Hematopoietic multipotent progenitor cell treated with erythropoietin and hydrocortisone succinate and interleukin-3 and kit ligand, for 4 days (in vitro differentiated cells): ENCODE measurements at places on chromosomes 11 and 22.

DNA sequence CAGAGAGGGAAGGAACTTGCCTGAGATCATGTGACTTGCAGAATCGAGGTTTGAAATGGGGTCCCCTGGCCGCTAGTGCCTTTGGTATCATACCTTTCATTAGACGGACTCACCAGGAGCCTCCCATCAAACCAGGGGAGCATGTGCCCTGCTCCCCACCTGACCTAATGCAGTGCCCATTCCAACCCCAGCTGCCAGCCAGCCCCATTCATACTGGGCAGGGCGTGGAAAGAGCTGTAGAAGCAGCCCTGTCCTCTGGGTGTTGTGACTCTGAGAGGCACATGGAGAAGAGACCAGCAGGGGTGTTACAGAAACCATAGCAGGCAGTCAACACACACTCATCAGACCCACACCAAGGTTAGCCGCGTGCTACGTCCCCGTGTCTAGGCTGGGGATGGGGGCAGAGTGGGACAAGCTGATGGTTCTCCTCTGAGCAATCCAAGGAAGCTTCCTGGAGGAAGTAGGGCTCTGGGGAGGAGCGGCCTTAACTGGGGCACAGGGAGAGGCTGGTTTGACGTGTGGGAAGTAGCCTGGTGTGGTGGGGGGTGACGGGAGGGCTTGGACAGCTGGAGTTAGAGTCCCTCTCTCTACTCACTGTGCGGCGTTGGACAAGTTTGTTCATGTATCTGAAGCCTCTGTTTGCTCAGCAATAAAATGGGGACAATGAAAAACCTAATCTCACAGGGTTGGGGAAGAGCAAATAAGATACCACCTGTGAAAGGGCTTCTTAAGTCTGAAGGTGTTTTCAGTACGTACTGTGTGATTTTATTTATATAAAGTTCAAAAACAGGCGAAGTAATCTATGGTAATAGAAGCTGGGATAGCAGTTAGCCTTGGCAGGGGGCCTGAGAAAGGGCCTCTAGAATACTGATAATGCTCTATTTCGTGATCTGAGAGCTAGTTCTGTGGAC is 14.0 kb downstream of the GRIK4 start:
- no peak for DNase-seq

DNA sequence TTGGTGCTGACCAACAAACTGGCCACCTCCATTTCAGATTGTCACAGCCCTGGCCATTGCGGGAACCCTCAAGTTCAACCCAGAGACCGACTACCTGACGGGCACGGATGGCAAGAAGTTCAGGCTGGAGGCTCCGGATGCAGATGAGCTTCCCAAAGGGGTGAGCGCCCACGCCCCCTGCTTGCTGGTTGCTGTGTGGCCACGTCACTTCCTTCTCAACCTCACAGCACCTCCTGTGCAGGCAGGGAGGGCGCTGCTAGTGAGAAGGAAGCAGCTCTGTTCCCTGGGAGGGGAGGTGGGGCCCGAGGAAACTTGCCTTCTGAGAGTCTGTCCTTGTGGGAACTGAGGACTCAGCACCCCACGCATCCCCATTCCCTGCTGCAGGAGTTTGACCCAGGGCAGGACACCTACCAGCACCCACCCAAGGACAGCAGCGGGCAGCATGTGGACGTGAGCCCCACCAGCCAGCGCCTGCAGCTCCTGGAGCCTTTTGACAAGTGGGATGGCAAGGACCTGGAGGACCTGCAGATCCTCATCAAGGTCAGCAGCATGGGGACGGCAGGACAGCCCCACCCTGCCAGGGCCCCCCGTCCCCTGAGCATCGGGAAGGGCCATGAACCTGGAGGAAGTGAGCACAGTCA is 19.3 kb downstream of the POLR3H start:
- DNase-seq, result peak; percentile 78

- DNase-seq, result peak; percentile 83
These were observed 6.1 kb upstream of the STIM1 start for GRCh38 chr11:3849297-3849874.

- peak; percentile 29 for DNase-seq
These were observed 830 bp downstream of the ACAT1 start for GRCh38 chr11:108122166-108122628.

- DNase-seq, result no peak
These were observed 50.7 kb downstream of the PRR5L start for GRCh38 chr11:36346562-36347383.

DNA sequence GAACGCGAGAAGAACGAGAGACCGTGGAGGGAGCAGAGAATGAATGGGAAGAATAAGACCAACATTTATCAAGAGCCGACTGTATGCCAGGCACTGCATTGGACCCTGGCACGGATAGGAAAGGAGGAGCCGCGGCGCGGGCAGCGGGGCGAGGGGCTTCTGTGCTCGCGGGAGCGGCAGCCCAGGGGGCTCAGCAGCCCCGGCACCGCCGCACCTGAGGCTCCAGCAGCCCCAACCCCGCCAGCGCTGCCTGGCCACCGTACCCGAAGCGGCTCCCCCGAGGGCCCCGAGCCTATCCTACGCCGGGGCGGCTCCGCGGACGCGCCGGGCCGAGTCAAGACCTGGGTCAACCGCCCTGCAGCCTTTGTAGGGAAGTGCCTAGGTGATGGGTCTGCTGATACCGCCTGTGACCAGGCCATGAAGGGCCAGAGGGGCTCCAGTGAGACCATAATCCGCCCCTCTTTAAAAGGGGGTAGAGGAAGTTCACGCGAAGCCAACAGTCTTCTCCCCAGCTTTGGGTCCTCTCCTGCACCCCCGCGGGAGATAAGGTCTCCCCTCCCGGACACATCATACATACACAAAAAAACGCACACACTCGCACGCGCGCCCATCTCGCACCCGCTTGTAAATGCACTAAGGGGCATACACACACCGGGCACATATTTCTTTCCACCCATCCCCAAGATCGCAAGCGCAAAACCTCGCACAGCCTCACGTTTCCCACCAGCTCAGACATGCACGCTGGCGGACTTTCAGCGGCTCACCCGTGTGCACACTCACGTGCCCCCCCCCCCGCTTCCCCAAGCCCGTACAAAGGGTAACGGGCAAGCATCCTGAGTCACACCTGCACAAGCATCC is 935 bp upstream of the RTN4RL2 start:
- DNase-seq, result peak; percentile 44

DNA sequence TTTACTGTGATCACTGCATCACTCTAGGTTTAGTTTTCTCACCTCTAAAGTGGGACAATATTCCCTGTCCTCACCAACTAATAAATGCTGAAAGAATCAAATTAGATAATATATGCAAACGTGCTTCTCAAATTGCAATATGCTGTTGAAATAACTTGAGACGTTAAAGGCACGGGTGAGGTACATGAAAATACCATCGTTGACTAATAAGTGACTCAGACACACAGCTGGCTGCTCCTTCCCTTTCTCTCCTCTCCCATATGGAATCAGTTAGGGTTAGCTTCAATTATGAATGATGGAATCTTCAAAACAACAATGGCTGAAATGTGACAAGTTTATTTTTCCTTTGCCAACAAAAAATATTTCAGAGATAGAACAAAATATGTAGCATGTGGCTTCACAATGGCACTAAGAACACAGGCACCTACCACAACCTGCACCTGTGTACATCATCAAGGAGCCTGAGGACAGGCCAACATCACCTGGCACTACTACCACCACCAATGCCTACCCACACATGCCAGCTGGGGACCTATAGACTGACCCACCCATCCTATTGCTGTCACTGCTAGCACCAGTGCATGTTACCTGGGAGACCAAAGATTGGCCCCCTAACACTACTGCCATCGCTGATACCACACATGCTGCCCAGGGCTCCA is 13.7 kb downstream of the GDPD4 start:
- no peak for DNase-seq

DNA sequence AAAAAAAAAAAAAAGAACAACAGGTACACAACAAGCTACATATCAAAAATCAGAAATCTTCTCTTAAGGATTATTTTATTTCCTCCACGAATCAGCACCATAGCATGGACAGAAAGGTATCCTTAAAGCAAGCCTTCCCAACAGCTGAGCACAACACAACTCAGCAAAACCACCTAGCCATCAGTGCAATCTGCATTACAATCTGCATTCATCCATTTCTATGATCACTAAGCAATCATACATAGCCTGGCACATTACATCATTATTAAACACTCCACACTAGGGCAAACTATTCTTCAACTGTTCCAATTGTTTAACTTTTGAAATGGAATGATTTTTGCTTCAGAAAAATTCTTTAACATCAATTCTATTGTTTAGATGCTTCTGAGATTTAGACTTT is 29.0 kb downstream of the MRTFA start:
- no peak for DNase-seq

GRCh38 chr11:86244063-86244521 is 461 bp upstream of the EED start:
- DNase-seq, result peak; percentile 96

GRCh38 chr22:37283393-37283937 is 1.2 kb downstream of the CYTH4 start:
- DNase-seq, result no peak

- DNase-seq, result no peak
These were observed 4.3 kb downstream of the SF3B2 start for GRCh38 chr11:66056501-66056900.

- DNase-seq, result no peak
These were observed 24.6 kb upstream of the CARD18 start for GRCh38 chr11:105164208-105164607.

- peak; percentile 86 for DNase-seq
These were observed 11.5 kb downstream of the YPEL4 start for GRCh38 chr11:57638005-57638781.

- no peak for DNase-seq
These were observed 361.1 kb upstream of the CCDC179 start for GRCh38 chr11:23221366-23221765.

GRCh38 chr22:49936973-49937757 is 18.7 kb downstream of the CRELD2 start:
- no peak for DNase-seq

DNA sequence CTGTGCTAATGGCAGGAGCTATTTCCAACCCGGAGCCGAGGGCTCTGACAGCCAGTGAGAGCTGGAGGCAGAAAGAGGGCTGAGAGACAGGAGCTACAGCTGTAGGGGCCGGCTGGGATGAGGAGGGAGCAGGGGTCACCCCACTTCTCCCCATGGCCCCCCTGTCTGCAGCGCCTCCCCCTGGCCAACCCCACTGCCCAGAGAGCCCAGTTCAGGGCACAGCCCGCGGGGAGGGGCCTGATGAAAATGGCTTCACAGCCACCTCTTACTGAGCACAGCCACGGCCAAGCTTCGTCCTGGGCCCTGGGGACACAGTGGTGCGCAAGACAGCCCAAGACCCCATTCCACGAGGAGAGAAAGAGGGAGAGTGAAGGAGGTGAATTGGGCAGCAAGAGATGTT is 27.9 kb downstream of the RPL3 start:
- no peak for DNase-seq

DNA sequence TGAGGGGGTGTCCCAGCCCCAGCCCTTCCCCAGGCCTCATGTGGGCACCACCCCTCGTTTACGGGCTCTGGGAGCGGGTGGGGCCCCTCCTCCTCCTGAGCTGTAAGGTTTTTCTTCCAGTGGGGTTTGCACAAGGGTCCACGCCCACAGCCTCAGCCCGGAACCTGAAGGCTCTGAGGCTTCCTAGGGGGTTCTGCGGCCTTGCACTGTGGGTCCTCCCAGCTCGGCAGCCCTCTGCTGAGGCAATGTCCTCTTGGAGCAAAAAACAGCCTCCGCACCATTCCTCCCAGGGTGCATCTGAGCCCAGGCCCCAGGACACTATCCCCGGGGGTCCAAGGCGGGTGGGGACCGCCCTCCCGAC is 14.1 kb downstream of the H19 start:
- no peak for DNase-seq

DNA sequence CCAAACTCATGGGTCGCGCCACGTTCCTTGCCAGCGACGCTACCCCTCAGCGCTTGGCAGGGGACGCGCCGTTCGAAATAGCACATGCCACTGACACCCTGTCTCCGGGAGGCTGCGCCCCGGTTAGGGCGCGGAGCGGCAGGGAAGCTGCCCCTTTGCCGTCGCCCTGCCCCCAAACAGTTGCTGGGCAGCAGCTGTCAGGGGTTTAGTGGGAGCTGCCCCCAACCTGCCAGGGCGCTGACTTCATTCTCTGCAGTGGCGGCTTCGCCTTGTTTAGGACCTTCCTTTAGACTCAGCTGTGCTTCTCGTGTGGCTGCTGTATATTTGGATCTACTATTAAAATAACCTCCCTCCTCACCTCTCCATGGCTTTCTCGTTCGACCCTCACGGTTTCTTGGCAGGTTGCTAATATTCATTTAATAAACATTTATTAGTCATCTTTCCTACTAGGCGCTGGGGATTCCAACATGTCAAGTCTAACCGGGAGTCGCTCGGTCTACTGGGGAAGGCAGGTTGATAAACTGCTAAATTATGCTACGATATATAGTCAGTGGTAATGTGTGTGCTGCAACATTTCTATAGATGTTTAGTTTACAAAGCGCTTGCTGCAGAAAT is 782 bp downstream of the TMEM109 start:
- peak; percentile 68 for DNase-seq

- DNase-seq, result no peak
These were observed 31.4 kb upstream of the LRRC10B start for GRCh38 chr11:61477126-61477525.

- no peak for DNase-seq
These were observed 771.7 kb downstream of the TBC1D22A start for GRCh38 chr22:47533961-47534803.

DNA sequence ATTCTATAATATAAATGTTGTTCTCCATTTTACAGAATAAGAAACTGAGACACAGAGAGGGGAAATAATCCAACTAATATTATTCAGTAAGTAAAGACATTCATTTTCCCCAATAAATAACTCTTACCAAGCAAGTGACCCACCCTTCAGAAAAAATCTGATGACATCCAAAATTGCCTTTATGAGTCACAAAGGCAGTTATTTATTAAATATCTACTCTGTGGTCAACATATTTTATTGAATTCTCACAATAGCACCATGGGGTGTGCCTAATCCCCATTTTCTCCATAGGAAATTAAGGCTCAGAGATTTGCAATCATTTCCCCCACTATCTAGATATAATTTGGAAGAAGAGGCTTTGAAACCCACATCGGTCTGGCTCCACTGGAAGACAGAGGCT is 161.5 kb upstream of the ISX start:
- DNase-seq, result no peak

DNA sequence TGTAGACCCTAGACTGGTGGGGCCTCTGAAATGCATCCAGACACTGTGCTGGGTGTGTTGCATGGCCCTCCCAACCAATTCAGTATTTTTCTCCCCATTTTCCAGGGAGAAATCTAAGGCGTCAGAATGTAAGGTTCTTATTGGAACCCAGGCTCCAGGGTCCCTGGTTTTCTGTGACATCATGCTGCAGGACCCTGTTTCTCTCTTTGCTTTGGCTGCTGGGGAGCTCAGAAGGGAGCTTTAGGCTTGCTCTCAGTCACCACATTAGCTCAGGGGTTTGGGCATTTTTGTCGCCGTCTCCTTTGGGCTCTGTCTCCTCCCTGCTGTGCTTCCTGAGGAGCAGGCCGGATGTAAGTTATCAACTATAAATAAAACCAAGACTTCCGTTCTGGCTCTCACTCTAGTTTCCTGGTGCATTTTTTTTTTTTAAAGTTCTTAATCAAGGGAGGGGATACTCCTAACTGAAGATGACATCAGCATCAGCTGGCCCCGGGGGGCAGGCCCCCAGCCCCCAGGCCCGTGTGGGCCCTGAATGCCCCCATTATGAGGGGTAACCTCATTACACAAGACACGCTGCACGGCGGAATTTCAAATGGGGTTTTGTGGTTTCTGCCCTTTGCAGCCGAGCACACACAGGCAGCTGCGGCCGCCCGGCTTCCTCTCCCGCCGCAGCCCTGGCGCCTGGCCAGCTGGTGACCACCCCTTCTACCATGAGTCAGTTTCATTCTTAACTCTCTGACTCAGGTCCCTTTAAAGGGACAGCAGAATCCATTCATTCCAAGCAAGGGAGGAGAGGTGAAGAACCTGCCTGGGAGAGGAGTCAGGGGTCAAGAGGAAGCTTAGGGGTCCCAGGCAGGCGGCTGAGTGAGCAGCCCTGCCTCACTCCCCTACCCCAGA is 3.2 kb downstream of the MYEOV start:
- peak; percentile 98 for DNase-seq
